Colonic mucosa (tissue), 4 donors: ENCODE measurements at places on chromosomes 2 and 18.
A peak's percentile ranks its signal among the peaks of the same experiment; 100 is the strongest.

DNA sequence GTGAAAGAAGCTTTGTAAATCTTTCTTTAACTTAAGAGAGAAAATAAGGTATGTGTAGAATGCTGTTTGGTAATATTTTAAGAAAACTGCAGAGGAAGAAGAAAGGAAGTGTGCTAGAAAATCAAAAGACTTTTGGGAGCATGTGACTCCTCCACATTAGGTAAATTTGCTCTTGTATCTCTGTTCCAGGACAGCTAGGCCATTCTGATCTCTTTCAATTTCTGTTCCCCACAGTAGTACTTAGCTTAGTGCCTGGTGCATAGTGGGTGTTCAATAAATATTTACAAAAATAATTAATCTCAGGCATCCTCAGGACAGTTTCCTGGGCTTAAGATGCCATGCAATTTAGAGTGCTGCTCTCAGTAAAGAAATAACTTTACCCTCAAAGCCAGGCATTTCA is 105.0 kb downstream of the GPD2 start:
- no peaks in the 10 kb centered on the region for H3K4me1 ChIP-seq
- no peak for DNase-seq
- no peaks in the 10 kb centered on the region for H3K27me3 ChIP-seq
- H3K4me3 ChIP-seq, result no peak overlapping the region
- H3K27ac ChIP-seq, result no peak overlapping the region
- no peaks in the 10 kb centered on the region for H3K36me3 ChIP-seq

- H3K36me3 ChIP-seq, result no peaks in the 10 kb centered on the region
- no peaks in the 10 kb centered on the region for H3K27me3 ChIP-seq
- H3K4me1 ChIP-seq, result no peaks in the 10 kb centered on the region
- peak; percentile 20 for DNase-seq
- no peak overlapping the region for H3K27ac ChIP-seq
- no peak overlapping the region for H3K4me3 ChIP-seq
These were observed 338.2 kb downstream of the LRRTM1 start for GRCh38 chr2:79966369-79966768.

GRCh38 chr2:59733567-59733930 is 819.9 kb downstream of the BCL11A start:
- H3K4me1 ChIP-seq, result no peaks in the 10 kb centered on the region
- no peaks in the 10 kb centered on the region for H3K27me3 ChIP-seq
- no peak overlapping the region for H3K4me3 ChIP-seq
- DNase-seq, result no peak
- no peaks in the 10 kb centered on the region for H3K36me3 ChIP-seq

- H3K36me3 ChIP-seq, result no peaks in the 10 kb centered on the region
- no peaks in the 10 kb centered on the region for H3K27me3 ChIP-seq
- no peak for DNase-seq
- H3K27ac ChIP-seq, result no peak overlapping the region
- no peak overlapping the region for H3K4me3 ChIP-seq
- H3K4me1 ChIP-seq, result no peaks in the 10 kb centered on the region
These were observed 26.2 kb downstream of the NCAPH start for GRCh38 chr2:96361751-96362150.
